ENCODE measurements at places on chromosomes 5 and 9.

DNA sequence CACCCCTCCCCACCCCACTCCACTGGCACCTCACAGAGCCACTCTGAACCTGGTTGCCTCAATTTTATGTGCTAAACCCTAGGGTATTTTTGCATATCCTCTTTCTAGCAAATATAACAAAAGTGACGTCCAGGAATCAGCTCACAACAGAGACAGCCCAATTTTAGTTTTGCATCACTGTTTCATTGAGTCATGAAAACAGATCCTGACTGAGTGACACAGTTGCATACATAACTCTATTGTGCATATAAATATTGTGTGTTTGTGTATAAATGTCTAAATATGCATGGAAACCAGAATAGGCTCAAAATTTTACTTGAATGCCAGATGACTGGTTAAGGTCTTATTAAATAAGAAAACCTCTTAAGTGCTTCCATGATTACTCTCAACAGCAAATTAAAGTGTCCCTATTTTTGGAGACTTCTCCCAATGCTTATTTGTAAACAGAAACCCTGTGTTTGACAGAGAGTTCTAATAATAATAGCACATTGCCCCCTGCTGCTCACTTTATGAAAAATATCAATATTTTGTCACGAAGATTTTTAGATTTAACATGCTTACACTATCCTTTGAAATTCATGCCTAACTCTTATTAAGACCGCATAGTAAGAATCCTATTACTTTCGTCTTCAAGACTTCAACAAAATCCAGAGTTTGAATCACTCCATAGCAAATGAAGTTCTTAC lies 75.5 kb upstream of the PRRC1 start:
- DNase-seq = no peak

- DNase-seq = no peak
Observed at GRCh38 chr5:60463179-60463868, 236.6 kb downstream of the DEPDC1B start.

DNA sequence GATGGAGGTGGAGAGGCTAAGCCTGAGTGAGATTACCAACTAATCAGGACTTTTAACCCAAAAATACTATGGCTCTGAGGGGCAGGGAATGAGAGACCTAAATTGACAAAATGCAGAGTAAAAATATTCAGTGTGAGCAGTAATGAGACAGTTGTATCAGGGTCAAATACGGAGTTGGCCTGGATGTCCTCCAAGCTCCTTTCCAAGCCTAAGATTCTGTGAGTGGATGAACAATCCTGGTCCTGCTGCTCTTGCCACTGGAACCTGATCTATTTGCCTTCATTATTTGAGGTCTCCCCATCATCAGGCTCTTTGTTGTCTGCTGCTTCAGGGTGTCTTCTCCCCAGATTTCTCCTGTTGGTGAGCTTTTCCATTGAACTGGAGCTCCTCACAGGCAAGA lies 1.1 kb downstream of the PDCD1LG2 start:
- DNase-seq = no peak

GRCh38 chr9:649128-650074 lies 192.1 kb upstream of the DMRT1 start:
- DNase-seq = no peak

DNA sequence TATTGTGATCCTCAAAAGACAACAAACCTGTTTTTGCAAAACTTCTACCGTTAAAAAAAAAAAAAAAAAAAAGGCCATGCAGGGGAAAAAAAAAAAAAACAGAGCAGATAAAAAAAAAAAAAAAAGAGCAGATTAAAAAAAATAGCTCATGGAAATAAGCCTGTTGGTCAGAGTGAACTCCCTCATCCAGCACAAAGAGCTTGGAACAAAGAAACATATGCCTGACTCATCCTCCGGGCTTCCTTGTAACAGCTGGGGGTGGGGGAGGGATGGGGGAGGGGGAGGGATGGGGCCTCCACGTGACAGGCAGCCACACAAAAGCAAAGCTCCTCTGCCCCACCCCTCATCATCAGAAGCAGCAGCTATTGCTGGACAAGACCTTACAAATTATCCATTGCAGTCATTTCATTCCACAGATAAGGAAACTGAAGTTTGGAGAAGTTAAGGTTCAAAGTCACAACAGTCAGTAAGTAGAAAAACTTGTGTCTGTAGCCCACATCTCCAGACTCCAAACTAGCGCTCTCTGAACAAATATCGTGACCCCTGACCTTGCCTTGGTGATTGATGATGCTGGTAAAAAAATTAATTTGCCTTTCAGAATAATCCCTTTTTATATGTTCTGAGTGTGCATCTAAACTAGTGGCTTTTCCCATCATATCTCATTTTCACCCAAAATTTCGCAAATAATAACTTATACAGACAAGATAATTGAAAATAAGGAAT lies 38.9 kb downstream of the SLC35D2 start:
- DNase-seq = no peak

- DNase-seq = peak; percentile 53
Observed at GRCh38 chr5:446066-446882, 3.3 kb downstream of the EXOC3 start.

DNA sequence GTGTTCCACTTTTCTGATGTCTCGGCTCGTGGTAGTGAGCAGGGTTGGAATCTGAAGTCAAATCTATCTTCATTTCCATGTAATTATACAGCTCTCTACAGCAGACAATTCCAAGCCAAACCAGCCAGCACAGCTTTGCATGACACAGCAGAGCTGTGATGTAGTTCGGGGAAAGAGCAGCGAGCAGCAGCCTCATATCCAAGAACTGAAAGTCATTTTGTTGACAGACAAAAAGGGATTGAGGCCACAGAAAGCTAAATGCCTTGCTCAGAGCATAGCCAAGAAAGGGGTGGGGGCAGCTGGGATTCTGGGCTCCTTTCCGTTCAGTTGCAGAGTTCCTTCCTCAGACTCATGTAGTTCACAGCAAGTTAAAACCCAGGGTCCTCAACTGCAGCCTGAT lies 32.1 kb downstream of the LCP2 start:
- peak; percentile 83 for DNase-seq

GRCh38 chr9:134225186-134225585 lies 60.8 kb upstream of the RNU6ATAC start:
- no peak for DNase-seq

DNA sequence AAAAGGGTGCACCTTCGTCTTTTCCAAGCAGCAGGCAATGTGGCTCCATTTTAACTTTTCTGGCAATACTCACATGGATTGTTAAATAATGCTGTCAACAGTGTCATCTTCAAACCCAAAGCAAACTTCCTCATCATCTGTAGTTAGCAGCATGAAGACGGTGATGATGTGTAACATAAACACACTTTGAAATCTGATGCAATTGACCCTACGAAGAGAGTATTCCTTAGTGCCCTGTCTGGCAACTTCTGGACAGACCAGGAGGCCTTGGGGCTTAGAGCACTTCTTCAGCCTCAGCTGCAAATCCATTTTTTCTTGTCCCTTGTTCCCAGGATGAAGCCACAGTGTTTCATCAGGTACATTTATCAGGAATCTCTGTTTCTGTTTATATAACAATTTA lies 149.1 kb downstream of the GHR start:
- no peak for DNase-seq

DNA sequence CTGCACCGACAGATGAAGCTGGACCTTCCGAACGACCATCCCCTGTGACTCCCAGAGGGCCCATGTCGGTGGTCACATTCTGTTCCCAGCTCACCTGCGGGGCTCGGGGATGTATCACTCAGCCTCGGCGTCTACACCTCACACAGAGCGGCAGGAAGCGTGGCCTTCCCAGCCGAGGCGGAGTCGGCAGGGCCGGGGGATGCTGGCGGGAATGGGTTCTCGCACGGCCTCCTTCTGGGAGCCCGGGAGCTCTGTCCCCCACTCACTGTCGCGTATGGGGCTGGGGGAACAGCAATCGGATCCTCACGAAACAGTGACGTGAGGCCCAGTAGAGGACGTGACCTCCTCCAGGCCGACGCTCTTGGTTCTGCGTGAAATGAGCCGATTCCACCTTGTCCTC lies 20.4 kb downstream of the NACC2 start:
- DNase-seq = no peak

DNA sequence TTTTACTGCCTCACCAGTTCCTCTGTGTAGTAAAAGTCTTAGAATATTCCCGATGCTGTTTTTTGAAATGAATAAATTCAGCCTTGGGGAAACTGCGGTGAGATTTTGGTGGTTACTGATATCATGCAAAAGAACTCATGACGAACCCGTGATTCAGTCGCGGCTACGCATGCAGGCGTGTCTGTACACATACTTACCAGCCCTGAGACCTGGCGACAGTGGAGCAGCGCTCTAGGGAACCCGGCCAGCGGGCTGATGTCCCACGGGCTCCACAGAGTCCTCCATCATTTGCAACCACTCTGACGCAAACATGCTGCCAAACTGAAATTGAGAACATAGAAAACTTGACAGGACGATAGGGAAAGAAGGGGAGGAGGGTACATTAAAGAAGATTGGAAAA lies 315.6 kb upstream of the DAB2 start:
- DNase-seq = no peak

GRCh38 chr9:75683591-75683990 lies 206.9 kb upstream of the PCSK5 start:
- no peak for DNase-seq

- DNase-seq = no peak
Observed at GRCh38 chr9:76519075-76519835, 60.3 kb downstream of the GCNT1 start.

DNA sequence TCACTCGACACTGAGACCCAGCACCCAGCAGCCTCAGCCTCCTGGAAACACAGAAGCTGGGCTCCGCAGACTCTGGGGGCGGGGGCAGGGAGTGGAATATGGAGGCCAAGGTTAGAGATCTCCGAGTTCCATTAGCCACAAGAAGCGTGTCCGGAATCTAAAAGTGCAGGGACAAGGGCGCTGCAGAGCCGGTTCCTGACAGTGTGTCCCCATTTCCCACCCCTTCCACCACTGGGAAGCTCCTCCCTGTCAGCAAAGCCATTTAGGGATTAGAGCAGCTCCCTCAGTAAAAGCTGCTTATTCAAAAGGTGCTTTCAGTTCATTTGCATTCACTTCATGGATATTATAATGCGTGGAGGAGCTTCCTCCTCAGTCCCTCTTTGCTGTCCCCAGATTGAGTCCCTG lies 74.1 kb upstream of the HSPA9 start:
- DNase-seq = no peak

DNA sequence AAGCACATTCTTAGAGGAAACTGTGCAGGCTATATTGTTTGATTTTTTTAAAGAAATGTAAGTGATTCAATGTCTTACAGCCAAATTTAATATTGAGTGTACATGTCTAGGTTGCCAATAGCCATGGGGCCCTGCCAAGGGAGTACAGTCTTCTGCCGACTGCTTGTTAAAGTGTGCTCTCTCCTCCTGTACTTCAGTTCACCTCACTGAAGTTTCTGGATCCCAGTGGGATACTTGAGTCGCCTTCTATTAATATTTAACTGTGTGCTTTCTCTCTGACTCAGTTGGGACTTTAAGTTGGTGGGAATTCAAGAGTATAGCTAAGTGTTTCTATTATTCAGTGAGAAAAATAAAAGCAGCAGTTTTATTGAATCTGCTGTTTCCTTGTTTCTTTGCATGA lies 44.5 kb upstream of the C5orf47 start:
- DNase-seq = no peak

- no peak for DNase-seq
Observed at GRCh38 chr5:56686337-56687195, 128.8 kb upstream of the MAP3K1 start.

Data from suprapubic skin (tissue), 4 donors.